ENCODE measurements at places on chromosomes 13 and 19.

DNA sequence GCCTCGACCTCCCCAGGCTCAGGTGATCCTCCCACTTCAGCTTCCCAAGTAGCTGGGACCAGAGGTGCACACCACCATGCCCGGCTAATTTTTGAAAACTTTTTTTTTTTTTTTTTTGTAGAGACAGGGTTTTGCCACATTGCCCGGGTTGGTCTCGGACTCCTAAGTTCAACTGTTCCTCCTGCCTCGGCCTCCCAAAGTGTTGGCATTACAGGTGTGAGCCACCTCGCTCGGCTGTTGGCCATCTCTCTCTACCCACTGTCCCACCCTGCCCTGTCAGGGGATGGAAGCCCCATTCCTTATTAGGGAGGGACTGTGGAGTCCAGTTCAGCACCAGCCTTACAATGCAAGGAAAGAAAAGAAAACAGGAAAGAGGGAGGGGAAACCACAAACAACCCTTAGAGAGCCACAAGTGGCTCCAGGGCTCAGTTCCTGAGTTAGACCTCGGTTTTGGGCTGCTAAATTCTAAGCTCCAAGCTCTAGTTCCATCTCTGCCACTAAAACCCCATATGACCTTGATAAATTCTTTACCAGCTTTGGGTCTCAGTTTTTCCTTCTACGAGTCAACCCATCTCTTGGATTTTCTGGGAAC lies 31.7 kb downstream of the ACTL9 start:
- no peak for DNase-seq

- no peak for DNase-seq
Observed at GRCh38 chr13:64078480-64078936, 2662.9 kb upstream of the PCDH20 start.

DNA sequence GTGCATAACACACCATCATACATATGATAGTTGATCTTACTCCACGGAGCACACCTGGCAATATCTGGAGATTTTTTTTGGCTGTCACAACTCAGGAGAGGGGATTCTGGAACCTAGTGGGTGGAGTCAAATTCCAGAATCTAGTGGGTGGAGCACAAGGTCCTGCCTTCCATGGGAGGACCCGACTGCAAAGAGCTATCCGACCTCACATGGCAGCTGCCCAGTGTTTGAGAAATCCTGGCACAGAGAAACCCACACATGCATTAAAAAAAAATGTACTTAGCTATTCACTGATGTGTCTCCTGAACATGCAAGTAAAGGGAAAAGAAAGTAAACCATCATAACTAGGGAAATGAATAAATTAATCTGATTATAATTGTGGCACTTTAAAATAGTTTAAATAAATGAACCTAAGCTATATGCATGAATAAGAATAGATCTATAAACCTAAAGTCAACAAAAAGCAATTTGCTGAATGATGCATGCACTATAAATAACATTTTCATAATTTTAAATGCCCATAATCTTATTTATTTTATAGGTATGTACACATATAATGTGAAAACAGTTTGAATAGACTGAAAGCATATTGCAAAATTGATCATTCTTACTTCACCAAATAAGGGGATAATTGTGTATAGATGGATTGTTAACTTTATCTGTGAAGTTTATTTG lies 300.3 kb downstream of the MYO16 start:
- DNase-seq, result no peak

DNA sequence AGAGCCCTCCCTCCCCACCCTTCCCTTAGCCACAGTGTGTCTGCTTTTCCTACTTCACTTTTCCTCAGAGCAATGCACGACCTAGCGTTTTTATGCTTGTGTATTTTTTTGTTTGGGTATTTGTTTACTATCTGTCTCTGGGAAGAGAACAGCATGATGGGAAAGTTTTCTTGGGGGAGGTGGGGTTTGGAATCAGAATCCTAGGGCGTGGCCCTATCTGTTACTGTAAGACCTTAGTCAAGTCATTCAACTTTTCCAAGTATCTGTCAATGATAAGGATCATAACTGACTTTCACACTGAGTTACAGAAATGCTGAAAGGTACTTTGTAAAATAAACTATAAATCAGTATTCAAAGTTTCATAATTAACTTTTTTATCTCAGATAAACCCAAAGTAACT lies 146.3 kb upstream of the WASF3 start:
- no peak for DNase-seq

DNA sequence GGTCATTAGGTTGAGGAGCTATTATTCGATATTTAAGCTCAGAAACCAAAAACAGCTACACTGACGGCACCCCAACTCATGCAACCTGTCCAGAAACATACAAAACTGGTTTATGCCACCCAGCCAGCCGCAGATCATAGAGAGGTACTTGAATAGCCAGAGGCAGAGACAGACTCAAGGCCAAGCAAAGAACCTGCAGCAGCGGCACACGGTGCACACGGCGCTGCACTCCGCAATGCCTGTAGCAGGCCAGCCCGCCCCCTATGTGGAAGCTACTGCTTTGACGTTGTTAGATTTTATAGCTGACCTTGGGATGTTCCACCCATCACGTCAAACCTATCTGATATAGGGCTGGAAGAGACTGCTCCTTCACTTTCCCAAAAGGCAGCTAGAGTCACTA lies 11.9 kb upstream of the DHRS12 start:
- DNase-seq, result no peak

DNA sequence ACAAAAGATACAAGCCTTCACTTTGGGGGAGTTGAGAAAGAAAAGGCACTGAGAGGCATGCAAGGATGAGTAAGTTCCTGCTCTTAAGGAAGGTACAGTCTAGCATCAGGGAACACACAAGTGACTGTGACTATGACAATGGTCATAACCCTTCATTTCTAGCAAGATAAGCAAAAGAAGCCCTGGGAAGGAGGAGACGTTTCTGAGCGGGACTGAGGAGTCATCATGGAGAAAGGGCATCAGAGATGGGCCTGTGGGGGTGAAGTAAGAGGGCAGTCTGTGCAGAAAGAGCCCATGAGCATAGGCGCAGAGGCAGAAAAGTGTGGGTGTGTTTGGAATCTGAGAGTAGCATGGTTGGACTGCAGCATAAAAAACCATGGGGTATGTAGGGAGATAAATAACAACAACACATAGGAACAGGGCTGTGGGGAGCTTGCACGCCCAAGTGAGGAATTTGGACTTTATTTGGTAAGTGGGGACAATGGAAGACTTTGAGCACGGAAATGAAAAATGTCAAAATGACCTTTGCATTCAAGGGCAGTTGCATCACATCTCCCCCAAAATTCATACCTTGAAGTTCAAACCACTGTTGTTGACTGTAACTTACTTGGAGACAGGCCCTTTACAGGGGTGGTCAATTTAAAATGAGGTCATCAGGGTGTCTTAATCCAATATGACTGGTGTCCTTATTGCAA lies 86.7 kb downstream of the MBNL2 start:
- DNase-seq, result no peak

- no peak for DNase-seq
Observed at GRCh38 chr13:100330662-100331061, 241.8 kb downstream of the PCCA start.

DNA sequence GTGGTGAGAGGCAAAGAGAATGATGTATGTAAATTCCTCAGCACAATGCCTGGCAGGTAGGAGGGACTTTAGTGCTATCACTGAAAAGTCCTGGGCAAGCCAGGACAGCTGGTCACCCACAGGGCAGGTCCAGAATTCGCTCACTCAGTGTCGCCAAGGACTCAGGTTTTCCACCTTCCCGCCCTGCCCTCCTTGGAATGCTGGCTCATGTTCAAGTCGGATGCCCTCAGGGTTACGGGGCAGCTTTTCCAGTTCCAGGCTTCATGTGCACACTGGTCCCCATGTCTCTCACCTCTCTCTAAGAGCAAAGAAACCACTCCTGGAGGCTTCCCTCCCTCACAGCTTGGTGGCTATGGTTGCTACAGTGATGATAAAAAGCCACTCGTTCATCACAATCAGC lies 24.8 kb upstream of the NAXD start:
- no peak for DNase-seq

DNA sequence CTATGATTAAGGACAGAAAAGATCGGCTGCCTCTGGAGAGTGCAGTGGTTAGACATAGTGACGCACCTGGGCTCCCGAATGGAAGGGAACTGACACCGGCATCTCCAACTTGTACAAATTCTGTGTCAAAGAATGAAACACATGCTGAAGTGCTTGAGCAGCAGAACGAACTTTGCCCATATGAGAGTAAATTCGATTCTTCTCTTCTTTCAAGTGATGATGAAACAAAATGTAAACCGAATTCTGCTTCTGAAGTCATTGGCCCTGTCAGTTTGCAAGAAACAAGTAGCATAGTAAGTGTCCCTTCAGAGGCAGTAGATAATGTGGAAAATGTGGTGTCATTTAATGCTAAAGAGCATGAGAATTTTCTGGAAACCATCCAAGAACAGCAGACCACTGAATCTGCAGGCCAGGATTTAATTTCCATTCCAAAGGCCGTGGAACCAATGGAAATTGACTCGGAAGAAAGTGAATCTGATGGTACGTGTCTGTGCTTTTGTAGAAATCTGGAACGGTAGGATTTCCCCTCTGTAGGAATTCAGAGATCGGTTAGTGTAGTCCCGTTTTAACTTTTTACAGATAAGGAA lies 16.9 kb downstream of the ERCC5 start:
- no peak for DNase-seq

GRCh38 chr13:99033814-99034213 lies 56.0 kb upstream of the DOCK9 start:
- DNase-seq, result peak; percentile 35

- no peak for DNase-seq
Observed at GRCh38 chr13:34826432-34826831, 115.6 kb upstream of the NBEA start.

DNA sequence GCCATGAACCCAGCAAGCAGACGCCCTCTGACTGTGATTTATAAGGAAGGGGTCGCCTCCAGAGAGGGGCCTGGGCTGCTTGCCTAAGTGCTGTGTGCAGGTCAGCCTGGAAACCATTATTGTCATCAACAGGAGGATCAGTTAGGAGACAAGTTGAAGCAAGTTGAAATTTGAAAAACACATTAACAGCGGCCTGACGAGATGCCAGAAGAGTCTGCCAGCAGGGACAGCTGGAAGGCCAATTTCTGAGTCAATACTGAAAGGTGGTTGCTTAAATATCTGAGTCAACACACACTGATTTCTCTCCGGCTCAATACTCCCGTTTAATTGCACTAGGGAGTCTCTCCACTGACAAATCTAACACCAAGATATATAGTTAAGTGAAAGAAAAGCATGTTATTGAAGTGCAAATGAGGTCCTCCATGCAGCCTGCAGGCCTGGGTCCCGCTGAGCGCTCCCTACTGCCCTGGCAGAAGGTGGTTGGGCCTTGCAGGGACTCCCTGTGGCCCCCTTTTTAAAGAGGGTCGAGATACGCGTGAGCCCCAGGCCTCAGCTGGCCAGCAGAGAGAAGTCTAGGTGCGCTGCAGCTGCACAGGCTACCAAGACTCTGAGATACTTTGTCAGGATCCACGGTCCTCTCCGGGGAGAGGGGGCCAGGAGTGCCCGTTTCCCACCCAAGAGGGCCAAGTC lies 91.1 kb downstream of the RNASEH2B start:
- peak; percentile 93 for DNase-seq

GRCh38 chr19:35119578-35120155 lies 4.0 kb downstream of the FXYD3 start:
- DNase-seq, result no peak

GRCh38 chr13:47837104-47837880 lies 163.8 kb downstream of the SUCLA2 start:
- no peak for DNase-seq

GRCh38 chr13:106593132-106593531 lies 25.2 kb upstream of the ARGLU1 start:
- DNase-seq, result no peak

- peak; percentile 12 for DNase-seq
Observed at GRCh38 chr13:46288570-46289259, 77.0 kb downstream of the LRRC63 start.

DNA sequence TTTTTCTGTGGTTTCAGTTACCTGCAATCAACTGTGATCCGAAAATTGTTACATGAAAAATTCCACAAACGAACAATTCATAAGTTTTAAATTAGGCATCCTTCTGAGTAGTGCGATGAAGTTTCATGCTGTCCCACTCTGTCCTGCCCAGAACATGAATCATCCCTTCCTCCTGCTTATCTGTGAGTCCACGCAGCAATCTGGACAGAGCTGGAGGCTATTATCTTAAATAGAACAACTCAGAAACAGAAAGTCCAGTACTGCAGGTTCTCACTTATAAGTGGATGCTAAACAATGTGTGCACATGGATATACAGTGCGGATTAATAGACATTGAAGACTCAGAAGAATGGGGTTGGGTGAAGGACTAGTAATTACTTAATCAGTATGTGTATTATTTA lies 583.7 kb upstream of the SPRY2 start:
- no peak for DNase-seq

- DNase-seq, result peak; percentile 92
Observed at GRCh38 chr19:57599761-57600383, at the start of gene ZNF530. Gene ZNF530, plus strand, starts transcription at chr19:57599885. Its CDS starts 4,461 bp downstream, at chr19:57604346.

GRCh38 chr13:103063376-103063775 lies 2.8 kb downstream of the SLC10A2 start:
- no peak for DNase-seq

DNA sequence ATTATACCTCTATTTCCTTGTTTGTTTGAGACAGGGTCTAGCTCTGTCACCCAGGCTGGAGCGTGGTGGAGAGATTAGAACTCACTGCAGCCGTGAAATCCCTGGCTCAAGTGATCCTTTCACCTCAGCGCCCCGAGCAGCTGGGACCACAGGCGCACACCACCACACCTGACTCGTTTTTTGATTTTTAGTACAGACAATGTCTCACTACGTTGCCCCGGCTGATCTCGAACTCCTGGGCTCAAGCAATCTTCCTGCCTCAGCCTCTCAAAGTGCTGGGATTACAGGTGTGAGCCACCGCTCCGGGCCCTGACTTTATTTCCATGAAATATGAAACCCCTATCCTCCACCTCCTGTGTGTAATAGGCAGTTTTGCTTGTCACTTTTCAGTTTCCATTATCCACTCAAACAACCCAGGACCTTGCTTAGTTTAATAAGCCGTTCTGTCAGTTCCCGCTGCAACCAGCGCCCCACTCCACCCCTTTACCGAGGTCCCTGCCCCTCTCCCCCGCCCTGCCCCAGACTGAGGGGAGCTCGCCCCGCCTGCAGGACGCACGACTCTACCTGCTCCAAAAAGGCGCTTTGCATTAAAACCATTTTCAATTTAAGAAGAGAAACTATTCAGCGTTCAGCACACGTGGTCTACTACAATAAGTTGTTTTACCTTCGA lies 16.9 kb downstream of the ZNF816 start:
- DNase-seq, result no peak

GRCh38 chr13:91882918-91883317 lies 484.5 kb downstream of the GPC5 start:
- DNase-seq, result no peak

- DNase-seq, result no peak
Observed at GRCh38 chr13:43111559-43112400, 88.4 kb downstream of the DNAJC15 start.

DNA sequence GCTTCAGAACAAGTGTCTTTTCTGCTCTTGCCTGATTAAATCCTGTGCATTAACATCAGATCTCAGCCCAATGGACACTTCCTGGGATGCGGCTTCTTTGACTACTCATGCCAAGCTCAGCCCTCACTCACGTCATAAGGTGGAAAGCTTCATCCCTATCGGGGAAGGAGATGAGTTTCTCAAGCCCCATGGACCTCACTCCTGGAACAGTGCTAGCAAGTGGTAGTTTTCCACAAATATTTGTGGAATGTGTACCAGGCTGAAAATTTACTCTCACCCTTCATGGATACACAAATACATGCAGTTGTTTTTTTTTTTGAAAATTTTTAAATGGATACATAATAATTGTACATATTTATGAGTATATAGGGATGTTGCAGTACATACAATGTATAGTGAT lies 34.6 kb upstream of the FARP1 start:
- DNase-seq, result no peak

Data from COR-L47 (cell line).